Neural crest cell (in vitro differentiated cells): ENCODE measurements at places on chromosomes 13 and 19.

GRCh38 chr19:7600721-7601120 lies 5.1 kb downstream of the CAMSAP3 start:
- DNase-seq, result no peak

GRCh38 chr19:46386151-46386550 lies 27.2 kb downstream of the CCDC8 start:
- DNase-seq, result no peak

- DNase-seq, result no peak
These were observed 152.2 kb upstream of the RFC3 start for GRCh38 chr13:33665626-33666175.

DNA sequence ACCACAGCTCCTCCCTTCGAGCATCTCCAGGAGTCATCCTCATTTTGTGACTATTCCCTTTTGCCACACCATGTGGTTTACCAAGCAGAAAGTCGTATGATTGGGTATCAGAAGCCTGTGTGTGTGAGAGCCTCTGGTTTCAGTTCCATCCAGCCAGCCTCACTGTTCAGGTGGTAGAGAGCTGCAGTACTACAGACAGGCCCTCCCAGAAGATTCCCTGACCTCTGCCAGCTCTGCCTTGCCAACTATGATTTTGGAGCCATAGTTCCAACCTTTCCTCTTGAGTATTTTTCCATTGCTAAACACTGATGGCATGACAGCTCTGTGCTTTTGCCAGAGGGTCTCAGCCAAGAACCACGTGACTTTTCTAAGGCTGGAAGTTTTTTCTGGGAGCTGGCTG lies 82.5 kb downstream of the DHRS12 start:
- DNase-seq, result no peak

DNA sequence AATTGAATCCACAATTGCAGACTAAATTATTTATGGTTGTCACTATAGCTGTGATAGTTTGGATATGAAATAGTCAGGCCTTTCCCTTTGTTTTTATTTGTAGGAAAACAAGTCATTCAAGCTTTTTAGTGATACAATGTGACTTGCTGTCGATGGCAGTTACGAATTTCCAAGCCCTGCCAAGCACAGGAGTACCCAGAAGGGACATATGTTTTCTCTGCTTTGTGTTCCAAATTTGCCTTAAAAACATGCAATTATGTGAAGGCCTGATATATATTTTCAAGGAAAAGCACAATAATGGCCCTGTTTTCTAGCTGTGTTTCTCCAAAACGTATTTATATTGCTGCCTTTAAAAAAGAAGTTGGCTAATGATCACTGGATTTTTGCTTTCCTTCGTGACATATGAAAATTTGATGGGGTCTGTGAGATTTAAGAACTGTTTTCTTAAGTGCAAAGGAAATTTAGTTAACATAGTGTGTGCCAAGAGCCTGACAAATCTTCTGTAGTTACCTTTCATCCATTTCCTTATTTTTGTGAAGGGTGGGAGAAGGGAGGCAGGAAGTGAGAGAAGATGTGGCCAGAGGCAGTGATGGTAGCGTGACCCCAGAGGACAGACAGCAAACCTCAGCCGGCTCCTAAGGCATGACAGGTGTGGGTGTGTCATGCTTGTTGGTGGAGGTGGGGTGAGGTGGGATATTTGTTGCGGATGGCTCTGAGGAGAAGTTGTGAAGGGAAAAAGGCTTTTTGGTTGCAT lies 79.6 kb downstream of the TEX26 start:
- DNase-seq, result no peak

DNA sequence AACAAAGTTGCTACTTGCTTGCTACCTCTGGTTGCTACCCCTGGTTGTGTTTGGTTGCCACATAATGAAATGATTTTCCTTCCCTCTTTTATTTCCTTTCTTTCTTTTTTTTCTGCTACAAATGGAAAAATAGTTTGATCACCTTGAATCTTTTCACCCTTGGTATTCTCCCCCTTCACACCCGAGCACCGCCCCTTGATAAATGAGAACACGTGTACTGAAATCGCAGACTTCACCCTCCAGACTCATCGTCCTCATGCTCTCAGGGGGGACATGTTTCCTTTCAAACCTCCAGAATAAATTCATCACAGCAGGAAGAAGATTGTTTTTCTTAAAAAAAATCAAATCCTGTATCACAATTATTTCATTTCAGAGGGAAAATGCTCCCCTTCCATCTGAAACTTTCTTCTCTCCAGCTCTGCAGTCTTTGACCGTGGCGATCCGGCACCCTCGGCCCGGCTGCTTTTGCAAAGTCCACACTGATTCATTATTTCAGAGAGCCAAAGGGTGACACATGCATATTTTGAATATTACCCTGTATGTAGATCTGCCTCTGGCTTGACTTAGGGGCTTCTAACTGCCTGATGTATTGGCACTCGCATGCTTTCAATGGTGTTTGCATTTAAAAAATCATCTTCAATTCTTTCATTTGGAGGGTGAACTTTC lies 222.6 kb upstream of the MAB21L1 start:
- no peak for DNase-seq

DNA sequence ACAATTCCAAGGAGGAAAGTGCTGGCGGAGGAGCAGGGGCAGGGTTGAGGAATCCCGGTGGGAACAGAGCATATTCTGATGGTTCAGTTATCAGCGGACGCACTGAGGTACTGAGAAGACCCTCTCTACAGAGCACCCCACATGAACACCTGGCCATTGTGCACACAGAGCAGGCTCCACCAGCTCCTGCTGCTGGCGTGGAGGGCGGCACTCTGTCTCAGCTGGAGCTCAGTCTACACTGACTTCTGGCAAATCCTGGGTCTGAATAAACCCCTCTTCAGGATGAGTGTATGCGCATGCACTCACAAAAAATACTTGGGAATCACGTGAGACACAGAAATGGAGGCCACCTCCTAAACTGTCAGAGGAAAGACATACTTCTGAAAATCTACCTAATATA lies 114.4 kb upstream of the IRS2 start:
- DNase-seq, result no peak

DNA sequence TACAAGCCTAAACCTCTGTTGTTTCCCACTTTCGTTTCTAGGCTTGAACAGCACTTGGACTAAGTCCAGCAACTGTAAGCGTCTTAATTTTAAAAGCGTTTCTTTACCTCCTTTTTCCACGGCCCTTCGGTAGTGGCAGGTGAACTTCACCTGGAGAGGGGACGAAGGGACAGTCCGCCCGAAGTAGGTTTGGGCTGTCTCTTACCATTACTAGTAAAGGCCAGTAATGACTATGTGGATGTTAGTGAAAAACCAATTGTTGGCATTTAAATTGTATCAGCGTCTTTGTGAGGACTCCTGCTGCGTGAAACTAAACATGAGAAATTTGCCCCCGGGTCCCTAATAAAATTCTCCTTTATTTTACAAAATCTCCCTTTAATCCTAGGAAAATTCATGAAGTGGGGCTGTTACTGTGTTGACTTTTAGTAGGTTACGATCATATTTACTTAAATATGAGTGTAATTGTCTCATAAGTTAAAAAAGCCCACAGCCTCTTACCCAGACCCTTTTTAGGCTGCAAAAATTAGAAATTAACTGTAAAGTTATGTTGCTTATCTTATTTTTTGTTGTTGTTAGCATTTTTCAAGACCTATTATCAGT lies 983 bp downstream of the ITM2B start:
- DNase-seq, result no peak

- DNase-seq, result no peak
These were observed 243.4 kb downstream of the SPRY2 start for GRCh38 chr13:80097561-80097960.

- no peak for DNase-seq
These were observed 22.3 kb upstream of the STARD13 start for GRCh38 chr13:33307843-33308242.

DNA sequence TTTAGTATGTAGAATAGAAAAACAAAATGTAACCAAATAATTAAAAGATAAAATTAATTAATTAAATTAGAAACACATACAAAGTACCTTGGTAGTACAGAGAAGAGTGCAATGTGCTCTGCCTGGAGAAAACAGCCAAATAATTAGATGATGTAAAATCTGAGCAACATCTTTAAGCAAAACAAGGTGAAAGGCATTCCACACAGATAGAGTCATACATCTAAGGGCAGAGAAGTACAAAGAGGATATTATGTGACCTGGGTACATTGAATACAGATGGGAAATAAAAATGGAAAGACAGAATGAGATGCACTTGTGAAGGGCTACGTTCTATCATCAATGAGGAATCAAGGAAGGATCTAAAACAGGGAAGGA lies 25.2 kb upstream of the FNDC3A start:
- no peak for DNase-seq

DNA sequence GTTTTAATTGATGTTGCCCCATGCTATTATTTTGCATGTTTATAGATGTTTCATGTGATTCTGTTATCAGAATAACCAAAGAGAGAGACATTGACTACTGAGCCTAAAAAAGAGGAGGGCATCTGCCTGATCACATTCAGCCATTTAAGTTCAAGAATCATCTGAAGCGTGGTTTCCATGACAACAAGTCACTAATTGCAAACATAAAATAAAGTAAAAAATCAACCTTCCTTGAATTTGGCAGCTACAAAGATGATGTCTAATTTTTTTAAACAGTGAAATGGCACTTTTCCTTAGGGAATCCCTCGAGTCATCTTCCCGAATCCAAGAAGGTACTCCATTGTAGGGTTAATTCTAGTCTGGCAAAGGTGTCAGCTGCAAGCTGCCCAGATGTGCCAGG lies 884.2 kb downstream of the DIAPH3 start:
- DNase-seq, result no peak

- DNase-seq, result no peak
These were observed 78.0 kb downstream of the ATP11A start for GRCh38 chr13:112767506-112768471.

DNA sequence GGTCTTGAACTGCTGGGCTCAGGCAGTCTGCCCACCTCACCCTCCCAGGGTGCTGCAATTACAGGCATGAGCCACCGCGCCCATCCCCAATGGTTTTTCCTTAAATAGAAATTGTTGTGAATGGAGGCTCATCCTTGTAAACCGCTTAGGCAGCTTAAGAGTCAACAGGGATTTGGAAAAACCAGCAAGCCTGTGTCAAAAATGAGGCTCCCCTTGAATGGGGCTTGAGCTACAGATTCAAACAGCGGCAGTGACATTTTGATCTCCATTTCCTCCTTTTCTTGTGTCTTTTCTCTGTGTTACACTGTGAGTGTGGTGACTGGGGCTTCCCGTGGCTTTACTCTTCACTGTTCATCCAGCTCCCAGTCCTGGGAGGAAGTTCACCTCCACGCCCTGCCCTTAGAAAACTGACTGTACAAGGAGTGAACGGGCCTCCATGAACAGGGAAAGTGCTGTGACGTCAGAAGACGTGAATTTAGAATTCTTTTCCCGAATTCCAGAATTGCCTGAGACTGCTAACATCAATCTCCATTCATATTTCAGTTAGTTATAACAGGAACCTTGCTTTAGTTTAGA lies 15.3 kb upstream of the RAB8A start:
- DNase-seq, result no peak

DNA sequence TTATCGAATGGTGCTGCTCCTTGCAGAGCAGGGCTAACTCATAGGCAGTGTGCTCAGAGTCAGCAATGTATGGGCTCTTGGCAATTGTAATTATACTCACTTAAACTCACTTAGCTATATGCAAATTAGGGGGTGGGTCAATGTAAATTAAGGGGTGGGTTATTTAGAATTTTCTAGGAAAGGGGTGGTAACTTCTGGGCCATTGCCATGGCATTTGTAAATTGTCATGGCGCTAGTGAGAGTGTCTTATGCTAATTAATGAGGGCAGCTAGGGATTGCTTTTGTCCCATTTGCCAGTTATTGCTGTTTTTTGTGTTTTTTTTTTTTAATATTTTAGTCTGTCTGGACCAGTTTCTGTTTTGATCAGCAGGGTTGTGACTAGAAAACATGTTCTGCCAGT lies 68.4 kb downstream of the DIAPH3 start:
- no peak for DNase-seq

DNA sequence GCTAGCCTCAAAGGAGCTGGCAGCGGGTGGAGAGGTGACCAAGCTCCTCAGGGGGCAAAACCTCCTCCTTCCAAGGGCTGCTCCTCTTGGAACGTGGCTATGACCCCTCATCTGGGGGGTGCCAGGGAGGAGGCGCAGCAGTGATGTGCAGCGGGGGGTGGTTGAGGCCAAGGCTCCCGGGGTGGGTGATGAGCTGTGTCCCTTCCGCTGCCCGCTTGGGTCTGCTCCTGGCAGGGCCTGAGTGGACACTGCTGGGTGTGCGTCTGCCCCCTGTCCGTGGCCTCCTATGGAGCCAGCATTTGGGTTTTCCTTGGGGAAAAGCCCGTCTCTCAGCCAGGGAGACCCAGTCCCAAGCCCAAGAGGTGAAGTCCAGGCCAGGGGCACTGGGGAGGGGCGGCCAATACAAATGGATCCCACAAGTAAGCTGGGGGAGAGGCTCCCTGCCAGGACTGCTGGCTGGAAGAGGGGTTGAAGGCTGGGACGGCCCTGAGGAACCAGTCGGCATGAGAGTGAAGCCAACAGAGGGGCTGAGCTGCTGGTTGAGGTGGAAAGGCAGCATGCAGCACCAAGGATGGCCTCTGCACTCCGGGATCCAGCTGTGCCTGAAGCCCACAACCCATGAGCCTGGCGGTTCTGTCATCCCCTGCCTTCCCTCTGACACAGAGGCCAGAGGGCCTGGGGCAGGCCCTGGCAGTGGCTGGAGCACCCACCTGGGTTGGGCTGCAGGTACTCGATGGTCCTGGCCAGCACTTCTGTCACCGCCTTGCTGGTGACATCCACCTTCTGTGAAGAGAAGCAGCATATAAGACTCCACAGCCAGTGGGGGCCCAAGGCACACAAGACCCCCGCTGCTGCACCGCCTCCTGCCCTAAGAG lies 22.7 kb downstream of the MPND start:
- DNase-seq, result no peak

- DNase-seq, result no peak
These were observed 78.6 kb upstream of the TEX29 start for GRCh38 chr13:111241862-111242261.

GRCh38 chr19:19613506-19613905 lies 5.0 kb downstream of the PBX4 start:
- DNase-seq, result no peak
